ENCODE measurements at places on chromosomes 13 and 19.

GRCh38 chr19:40673397-40673796 is 17.1 kb downstream of the NUMBL start:
- no peak for DNase-seq

- DNase-seq = no peak
Observed at GRCh38 chr19:10339977-10340376, 553 bp upstream of the ICAM3 start.

- no peak for DNase-seq
Observed at GRCh38 chr19:52231154-52231910, 38.1 kb upstream of the ZNF766 start.

- no peak for DNase-seq
Observed at GRCh38 chr13:43963726-43964125, 84.0 kb downstream of the LACC1 start.

DNA sequence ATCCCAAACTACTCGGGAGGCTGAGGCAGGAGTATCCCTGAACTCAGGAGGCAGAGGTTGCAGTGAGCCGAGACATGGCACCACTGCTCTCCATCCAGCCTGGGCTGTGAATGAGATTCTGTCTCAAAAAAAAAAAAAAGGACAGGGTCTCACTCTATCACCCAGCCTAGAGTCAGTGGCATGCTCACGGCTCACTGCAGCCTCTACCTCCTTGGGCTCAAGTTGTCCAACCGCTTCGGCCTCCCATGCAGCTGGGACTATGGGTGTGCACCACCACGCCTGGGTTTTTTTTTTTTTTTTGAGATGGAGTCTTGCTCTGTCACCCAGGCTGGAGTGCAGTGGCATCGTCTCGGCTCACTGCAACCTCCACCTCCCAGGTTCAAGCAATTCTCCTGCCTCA is 14.6 kb downstream of the MKNK2 start:
- no peak for DNase-seq

DNA sequence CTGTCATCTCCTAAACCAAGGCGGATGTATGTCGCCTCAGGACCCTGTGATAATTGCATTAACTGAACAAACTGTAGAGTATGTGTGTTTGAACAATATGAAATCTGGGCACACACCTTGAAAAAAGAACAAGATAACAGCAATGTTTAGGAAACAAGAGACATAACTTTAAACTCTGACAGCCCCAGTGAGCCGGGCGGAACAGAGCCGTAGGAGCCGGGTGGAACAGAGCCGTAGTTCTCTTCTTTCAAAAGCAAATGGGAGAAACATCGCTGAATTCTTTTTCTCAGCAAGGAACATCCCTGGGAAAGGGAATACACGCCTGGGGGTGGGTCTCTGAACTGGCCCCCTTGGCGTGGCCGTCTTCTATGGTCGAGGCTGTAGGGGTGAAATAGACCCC is 31.8 kb upstream of the ZNF675 start:
- DNase-seq = no peak

- DNase-seq = no peak
Observed at GRCh38 chr13:31733647-31734046, 5.7 kb upstream of the RXFP2 start.

- DNase-seq = no peak
Observed at GRCh38 chr13:46614582-46614981, 61.6 kb downstream of the LRCH1 start.

- DNase-seq = peak; percentile 9
Observed at GRCh38 chr19:2578391-2578890, 102.5 kb downstream of the GADD45B start.

All from amniotic stem cell (primary cell).